DMS 273 treated with DMSO at 0.1 percent for 48 hours (cell line): ENCODE measurements at places on chromosomes 11 and 22.
A peak's percentile ranks its signal among the peaks of the same experiment; 100 is the strongest.

DNA sequence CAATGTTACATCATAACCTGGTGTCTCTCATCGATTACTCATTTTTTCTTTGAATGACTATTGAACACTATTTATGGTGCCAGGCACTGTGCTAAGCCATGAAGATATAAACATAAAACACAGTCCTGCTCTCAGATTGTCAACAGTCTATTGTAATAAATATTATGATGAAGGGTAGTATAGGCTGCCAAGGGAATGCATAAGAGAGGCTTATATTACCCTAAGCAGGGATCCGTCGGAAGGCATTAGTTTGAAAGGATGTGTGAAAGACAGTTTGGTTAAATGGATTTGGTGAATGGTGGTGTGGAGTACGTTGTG lies 7.2 kb upstream of the CCDC90B start:
- no peak for DNase-seq

DNA sequence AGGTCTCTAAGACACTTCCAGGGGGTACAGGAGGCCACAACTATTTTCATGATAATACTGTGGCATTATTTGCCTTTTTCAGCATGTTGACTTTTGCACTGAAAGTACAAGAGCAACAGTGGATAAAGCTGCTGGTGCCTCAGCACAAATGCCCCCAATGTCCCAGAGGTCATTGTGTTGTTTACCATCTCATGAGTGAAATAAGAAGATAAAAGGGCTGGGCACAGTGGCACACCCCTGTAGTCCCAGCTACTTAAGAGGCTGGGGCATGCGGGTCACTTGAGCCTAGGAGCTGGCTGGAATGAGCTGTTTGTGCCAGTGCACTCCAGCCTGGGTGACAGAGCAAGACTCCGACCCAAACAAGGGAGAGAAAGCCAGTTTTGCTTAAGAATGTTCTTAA lies 72.6 kb upstream of the RAB1B start:
- DNase-seq = no peak

- DNase-seq = no peak
Observed at GRCh38 chr11:123375832-123376231, 54.2 kb upstream of the GRAMD1B start.

- peak; percentile 62 for DNase-seq
Observed at GRCh38 chr11:77027275-77027674, 6.9 kb upstream of the B3GNT6 start.

- DNase-seq = no peak
Observed at GRCh38 chr11:73524774-73525173, 73.1 kb downstream of the FAM168A start.

DNA sequence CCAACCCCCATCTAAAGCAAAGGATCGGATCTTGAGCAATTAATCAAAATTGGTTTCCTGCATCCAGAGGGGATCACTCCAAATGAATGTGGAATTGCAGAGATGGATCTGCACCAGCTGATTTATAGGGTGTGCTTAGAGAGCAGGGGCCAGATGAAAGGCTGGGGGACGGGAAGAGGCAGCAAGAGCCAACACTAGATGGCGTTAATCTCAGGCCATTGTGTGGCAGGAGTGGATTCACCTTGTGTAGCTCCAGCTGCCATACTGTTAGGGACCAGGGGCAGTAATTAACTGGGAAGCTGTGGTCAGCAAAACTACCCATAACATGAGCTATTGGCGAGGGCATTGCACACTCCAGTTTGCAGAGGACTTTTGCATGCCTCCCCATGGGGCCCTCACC lies 35.6 kb downstream of the SERPINH1 start:
- DNase-seq = no peak

DNA sequence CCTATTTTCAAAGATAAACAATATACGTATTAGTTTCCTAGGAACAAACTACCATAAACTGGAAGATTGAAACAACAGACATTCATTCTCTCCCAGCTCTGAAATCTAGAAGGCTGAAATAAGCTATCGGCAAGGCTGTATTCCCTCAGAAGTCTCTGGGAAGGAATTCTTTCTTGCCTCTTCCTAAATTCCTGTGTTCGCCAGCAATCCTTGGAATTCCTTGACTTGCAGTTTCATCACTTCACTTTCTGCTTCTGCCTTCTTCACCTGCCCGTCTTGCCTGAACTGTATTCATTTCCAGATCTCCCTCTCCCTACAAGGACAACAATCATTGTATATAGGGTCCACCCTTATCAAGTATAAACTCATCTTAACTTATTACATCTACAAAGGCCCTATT lies 17.7 kb upstream of the PRDM10 start:
- DNase-seq = no peak

DNA sequence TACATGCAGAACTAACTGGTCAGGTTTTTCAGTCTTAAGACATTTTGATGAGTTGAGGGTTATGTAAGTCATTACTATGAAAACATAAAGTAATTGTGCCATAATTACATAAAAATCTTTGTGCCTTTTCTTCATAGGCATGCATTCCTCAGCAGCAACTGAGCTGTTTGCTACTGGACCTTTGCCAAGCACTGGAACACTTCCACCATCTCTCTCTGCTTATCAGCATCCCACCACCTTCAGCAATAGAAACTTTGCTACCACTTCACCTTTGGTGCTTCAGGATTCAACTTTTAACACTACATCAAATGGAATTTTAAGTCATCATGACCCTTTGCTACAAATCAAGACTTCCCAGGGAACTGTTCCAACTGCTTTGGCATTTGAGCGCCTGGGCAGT lies 39.0 kb downstream of the QSER1 start:
- no peak for DNase-seq

DNA sequence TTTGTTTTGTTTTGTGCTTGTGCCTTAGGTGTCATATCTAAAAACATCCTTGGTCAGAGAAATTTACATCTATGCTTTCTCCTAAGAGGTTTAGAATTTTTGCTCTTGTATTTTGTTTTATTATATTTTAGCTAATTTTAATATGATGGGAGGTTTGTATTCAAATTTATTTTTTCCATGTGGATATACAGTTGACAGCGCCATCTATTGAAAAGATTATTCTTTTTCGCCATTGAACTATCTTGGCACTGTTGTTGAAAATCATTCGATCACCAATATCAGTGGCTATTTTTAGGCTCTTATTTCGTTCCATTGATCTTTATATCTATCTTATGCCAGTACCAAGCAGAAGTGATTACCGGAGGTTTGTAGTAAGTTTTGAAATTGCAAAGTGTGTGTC lies 510.3 kb downstream of the BRD1 start:
- DNase-seq = no peak

- DNase-seq = peak; percentile 0
Observed at GRCh38 chr11:22337596-22338485, at the start of gene SLC17A6. Gene SLC17A6 (plus strand): TSS chr11:22338381. CDS start chr11:22338534, 153 bp downstream.

GRCh38 chr22:42343531-42344081 lies 73.2 kb upstream of the TCF20 start:
- DNase-seq = no peak

DNA sequence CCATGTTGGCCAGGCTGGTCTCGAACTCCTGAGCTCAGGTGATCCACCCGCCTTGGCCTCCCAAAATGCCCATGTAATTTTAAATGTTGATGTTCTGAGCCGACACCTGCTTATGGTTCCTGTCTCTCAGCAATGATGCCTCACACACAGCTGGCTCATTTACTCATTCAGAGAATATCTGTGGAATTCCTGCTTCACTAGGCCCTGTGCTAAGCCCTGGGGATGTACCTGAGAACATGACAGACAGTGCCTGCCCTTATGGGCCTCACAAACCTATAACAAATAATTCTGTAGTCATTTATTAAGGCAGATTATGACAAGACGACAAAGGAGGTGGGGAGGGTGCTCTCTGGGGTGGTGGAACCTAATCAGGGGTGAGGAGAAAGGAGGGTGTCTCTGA lies 93.7 kb downstream of the PRR5L start:
- no peak for DNase-seq

DNA sequence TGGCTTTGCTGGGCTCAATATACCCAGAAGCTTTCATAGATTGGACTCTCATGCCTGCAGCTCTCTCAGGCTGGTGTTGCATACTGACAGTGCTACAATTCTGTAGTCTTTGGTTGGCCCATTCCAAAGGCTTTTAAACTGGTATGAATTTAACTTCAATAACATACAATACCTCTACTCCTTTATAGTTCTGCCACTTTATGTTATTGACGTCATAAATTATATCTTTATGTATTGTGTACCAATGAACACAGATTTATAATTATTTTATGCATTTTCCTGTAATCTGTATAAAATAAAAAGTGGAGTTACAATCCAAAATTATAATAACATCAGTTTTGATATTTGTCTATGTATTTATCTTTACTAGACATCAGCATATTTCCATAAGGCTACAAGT lies 16.2 kb downstream of the PATE2 start:
- DNase-seq = no peak

DNA sequence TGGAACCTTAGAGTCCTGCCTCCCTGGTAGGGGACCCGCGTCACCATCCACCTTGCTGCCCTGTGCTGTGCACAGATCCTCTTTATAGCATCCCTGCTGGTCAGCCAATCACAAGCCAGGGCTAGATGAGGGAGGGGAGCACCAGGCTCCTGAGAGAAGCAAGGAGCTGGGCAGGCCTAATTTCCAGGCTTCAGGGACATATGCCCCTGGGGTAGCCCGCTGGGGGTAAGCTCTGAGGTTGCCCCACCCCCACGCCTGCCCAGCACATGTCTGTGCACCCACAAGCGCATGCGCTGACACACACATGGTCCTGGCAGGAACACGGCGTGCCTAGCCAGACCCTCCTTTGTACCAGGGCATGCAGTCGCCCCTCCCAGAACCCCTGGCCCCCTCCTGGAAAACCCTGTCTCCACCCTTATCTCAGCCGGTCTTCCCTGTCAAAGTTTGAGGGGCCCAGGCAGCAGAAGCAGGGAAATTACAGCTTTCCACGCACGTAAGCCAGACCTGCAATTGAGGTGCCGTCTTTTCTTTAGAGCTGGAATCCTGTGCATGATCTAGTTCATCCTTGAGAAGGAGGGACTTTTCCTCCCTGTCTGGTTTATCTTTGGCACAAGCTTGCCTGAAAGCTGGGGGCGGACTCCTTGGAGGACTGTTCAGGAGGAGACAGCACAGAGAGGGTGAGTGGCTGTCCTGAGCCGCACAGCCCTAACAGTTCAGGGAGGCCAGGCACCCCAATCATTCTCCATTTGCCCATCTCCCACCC lies 2.1 kb downstream of the SSTR3 start:
- DNase-seq = no peak

DNA sequence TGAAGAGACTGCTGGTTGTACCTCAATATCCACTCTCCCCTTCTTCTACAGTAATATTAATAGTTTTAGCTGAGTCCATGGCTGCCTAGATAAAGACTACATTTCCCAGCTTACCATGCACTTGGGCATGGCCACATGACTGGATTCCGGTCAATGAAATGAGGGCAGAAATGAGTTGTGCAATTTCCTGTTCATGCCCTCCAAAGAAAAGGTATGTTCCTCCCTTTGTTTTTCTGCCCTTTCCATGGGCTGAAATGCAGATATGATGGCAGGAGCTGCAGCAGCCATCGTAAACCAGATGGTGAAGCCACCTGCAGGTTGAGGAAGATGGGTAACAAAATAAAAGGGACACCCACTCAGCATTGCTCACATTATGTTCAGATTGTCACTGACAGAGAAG lies 15.3 kb upstream of the ELFN2 start:
- no peak for DNase-seq

GRCh38 chr22:44129619-44129976 lies 51.1 kb upstream of the PARVG start:
- peak; percentile 18 for DNase-seq

GRCh38 chr11:108786281-108786990 lies 121.6 kb downstream of the DDX10 start:
- no peak for DNase-seq

- no peak for DNase-seq
Observed at GRCh38 chr22:32261306-32261705, 6.2 kb upstream of the SLC5A4 start.

GRCh38 chr22:36358533-36359469 lies 29.0 kb downstream of the MYH9 start:
- DNase-seq = no peak

GRCh38 chr11:125138966-125139365 lies 25.6 kb upstream of the PKNOX2 start:
- no peak for DNase-seq

DNA sequence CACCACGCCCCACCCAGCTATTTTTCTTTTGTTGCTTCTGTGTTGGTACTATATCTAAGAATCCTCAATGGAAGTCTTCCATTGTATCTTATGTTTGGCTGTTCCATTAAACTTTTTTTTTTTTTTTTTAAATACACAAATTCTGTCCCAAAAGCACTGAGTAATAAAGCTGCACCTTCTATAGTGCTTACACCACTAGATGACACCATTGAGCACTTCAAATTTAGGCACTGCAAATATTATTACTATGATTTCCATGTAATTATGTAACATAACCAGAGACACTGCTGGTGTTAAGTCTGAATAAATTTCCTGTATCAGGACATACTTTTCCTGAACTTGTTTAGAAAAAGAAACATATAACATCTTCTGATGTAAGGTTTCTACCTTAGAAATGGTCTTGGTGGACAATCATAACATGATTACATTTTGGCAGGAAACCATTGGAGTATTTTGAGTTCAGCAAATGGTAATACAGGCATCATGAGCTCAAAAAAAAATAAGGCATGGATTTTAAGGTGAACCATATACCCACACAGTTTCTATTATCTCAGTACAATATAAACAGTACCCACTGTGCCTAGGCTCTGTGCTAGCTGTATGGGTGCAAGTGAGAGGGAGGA lies 110.5 kb downstream of the ATG16L2 start:
- DNase-seq = no peak

DNA sequence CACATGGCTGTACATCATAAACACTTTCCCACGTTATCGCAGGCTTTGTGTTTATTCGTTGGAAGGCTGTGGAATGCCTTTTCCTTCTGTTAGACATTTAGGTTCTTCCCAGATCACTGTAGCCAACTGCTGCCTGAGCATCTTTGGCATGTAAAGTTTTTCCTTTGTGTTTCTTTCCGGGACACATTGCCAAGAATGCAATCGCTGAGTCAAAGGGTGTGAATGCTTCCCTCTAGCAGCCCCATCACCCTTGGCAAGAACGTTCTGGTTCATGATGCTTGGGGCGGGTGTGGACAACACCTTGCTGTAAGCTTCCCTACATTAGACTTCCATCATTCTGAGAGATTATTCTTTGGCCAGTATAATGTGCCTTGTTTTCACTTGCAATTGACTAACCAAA lies 136.2 kb downstream of the OSBP2 start:
- DNase-seq = no peak

- no peak for DNase-seq
Observed at GRCh38 chr11:12673601-12673923, 659 bp upstream of the TEAD1 start.

DNA sequence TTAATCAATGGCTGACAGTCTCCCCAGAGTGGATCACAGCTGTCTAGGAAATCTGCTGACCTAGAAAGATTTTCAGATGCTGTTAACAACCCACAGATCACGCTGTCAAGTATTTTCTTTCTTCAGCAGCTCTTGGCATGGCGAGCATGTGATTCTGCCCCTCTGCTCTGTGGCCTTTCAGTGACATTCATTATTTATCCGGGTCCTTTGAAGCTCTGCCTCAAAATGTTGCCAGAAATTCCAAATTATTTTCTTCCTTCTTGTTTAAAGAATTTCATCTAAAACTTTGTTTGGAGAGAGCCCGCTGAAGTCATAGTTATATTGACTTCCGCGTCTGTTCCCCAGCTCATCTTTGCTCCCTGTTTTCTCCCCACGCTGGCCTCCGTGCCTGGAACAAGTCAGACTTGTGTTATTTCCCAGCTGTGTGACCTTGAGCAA lies 134.1 kb downstream of the COMMD9 start:
- no peak for DNase-seq
